Fibroblast of villous mesenchyme (primary cell): ENCODE measurements at places on chromosomes 16 and 17. TPM values are rescaled to one million over a fixed set of nuclear protein-coding genes. Genes with fewer than 3 reads are reported as not detected.

Gene PTGES3L
- total RNA-seq: 1.3 TPM in 2 replicates

Gene CPHXL2
- not detected in 2 replicates for total RNA-seq

Gene BTBD17
- not detected in 2 replicates for total RNA-seq

Gene GLIS2
- 4.3 and 4.8 TPM in 2 replicates for total RNA-seq

Gene MEIOB
- total RNA-seq: under 0.01 TPM in 1 of 2 replicates, not detected in the other

Gene CA7
- total RNA-seq: not detected in 2 replicates

Gene KRT33B
- under 0.01 and 0.32 TPM in 2 replicates for total RNA-seq

Gene GJC1
- total RNA-seq: 30.2 and 40.6 TPM in 2 replicates

Gene NFATC2IP
- 20.0 and 30.7 TPM in 2 replicates for total RNA-seq
